Inflammatory macrophage treated with lipopolysaccharide for 1 hour (primary cell): ENCODE measurements at places on chromosomes 4 and X.
A peak's percentile ranks its signal among the peaks of the same experiment; 100 is the strongest.

- DNase-seq, result no peak
Measured at GRCh38 chr4:169620880-169621248, 486 bp downstream of the CLCN3 start.

DNA sequence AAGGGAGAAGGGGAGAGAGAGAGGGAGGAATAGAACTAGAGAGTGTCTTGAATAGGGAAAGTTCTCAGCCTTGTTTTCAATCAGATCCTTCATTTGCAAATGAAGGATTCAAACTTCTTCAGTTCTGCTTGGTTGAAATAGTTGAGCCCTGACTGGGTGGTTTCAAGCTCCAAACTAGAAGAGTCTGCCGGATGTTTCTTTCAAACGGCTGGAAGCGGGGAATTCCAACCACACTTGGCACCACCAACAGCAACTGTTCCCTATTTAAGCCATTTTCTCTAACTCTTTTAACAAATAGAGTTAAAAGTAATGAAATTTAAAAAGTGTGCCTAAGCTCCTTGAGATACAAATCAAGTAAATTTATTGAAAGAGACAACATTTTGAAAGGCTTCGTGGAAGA lies 67.5 kb upstream of the DDX60 start:
- no peak for DNase-seq

GRCh38 chr4:67892905-67893304 lies 9.1 kb upstream of the TMPRSS11D start:
- no peak for DNase-seq

- DNase-seq, result no peak
Measured at GRCh38 chrX:15515931-15516330, 15.3 kb downstream of the BMX start.

DNA sequence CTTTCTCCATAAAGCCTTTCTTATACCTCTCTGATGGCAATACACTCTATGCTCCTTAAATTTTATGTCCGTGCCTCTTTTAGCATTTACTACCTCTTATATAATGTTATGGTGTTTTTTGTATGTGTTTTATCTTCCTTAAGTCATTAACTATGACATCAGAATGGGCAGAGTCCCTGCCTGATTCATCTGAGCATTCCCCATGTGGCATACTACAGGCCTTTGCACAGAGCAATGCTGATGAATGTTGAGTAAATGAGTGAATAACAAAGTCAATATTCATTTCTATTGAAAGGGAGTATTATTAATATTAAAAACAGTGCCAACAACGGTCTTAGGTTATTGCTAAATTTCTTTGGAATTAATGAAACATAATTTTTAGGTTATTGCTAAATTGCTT lies 18.8 kb upstream of the RPS6KA3 start:
- no peak for DNase-seq

- no peak for DNase-seq
Measured at GRCh38 chr4:54487491-54487890, 170.3 kb upstream of the KIT start.

DNA sequence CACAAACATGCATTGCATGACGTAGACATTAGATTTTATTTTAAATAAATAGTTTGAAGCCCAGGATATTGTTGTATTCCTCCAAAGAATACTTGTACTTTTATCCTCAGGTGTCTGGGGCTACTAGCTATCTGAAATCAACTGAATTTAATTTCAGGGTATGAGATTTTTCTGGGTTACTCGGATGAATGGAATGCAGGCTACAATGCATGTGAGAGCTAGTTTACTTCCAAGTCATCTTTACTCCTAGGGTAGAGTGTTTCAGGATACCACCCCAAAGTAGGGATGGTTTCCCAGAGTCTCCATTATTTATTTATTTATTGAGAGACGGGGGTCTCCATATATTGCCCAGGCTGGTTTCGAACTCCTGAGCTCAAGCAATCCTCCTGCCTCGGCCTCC lies 66.4 kb downstream of the HPRT1 start:
- DNase-seq, result no peak

GRCh38 chr4:187617113-187617512 lies 378.5 kb upstream of the ZFP42 start:
- DNase-seq, result no peak

- no peak for DNase-seq
Measured at GRCh38 chr4:166675411-166675810, 558.9 kb downstream of the SPOCK3 start.

DNA sequence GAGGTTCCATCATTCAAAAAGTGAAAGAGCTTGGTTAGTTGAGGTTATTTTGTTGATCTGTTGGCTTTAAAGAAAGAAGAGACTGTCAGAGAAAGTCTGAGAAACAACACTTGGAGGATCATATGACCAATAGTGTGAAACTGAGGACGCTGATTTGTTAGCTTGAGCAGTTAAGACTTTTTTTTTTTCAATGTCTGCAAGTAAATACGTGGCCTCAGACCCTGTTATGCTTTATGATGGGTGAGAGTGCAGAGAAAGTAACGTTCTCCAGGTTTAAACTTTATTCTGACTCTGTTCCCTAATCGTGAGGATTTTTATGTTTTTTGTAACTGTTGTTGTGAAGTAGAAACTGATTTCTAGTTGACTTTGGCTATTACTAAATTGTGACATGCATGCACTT lies 45.9 kb downstream of the GAB1 start:
- no peak for DNase-seq

GRCh38 chr4:16261313-16261878 lies 35.1 kb upstream of the TAPT1 start:
- no peak for DNase-seq

GRCh38 chr4:142345924-142346323 lies 500.2 kb downstream of the INPP4B start:
- DNase-seq, result no peak

DNA sequence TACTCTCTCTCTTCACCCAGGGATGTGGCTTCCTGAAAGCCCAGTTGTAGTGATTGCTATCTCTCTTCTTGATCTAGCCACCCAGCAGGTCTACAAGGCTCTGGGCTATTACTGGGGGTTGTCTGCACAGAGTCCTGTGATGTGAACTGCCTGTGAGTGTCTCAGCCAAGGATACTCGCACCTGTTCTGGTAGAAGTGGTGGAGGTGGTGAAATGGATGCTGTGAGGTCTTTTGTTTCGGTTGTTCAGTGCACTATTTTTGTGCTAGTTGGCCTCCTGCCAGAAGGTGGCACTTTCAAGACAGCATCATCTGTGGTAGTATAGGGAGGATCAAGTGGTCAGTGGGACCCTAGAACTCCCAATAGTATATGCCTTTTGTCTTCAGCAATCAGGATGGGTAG lies 268.0 kb downstream of the GABRG1 start:
- DNase-seq, result no peak

DNA sequence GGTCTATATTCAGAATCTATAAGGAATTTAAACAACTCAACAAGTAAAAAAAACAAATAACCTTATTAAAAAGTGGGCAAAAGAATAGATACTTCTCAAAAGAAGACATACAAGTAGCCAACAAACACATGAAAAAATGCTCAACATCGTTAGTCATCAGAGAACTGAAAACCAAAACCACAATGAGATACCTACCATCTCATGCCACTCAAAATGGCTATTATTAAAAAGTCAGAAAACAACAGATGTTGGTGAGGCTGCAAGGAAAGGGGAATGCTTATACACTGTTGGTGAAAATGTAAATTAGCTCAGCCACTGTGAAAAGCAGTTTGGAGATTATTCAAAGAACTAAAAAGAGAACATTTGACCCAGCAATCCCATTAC lies 201.6 kb downstream of the QDPR start:
- DNase-seq, result no peak

- DNase-seq, result no peak
Measured at GRCh38 chrX:12693754-12694153, 97.5 kb upstream of the PRPS2 start.

DNA sequence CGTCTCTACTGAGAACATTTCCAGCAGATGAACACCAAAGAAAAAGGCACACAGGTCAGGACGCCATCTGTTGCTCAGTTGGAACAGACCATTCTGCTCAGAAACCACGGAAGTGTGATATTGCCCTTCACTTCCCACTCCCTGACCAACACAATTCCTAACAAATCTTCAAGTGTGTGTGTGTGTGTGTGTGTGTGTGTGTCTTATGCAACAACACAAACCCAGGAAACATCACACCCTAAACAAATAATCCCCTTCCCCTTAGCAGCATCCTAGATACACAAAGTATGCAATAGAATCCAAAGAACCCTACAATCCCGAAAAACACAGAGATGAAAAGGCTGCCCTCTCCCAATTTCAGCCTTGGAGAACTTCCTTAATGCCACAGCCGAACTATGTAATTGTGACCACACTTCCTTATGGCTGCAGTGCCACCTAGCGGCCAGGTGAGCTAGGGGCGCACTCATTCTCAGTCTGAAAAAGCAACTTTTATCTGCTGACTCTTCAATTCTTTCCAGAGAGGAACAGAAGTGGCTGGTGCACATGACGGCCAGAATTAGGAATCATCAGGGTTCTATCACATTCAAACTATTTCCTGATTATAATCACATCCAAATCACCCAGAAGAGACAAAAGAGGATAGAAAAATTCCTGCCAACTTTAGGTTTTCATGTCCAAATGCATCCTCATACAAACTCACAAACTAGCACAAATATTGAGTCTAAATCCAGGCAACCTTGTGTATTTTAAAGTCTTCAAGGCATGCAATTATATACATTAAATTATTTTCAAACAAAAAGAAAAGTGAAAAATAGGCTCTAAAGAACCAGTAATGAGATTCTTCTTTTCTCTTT lies 164.9 kb downstream of the DHX15 start:
- DNase-seq, result peak; percentile 39

DNA sequence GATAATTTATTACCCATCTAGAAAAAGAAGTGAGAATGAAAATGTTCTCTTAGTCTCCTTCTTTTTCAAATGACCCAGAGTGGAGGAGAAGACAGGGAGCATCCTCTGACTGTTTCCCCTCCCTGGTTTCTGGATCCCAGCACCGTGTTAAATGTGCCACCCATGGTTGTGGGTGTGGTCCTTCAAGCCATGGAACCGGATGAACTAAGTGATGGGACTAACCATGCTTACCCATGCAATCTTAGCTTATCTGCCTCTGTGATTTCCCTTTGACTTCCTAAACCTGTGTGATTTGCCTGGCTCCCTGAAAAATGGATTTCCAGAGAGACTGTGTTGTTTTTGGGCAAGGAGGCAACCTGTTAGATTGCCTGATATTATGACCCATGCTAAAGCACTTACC lies 437.1 kb downstream of the MAGEB5 start:
- DNase-seq, result no peak

GRCh38 chrX:46180258-46180687 lies 364.9 kb downstream of the ZNF674 start:
- DNase-seq, result no peak

DNA sequence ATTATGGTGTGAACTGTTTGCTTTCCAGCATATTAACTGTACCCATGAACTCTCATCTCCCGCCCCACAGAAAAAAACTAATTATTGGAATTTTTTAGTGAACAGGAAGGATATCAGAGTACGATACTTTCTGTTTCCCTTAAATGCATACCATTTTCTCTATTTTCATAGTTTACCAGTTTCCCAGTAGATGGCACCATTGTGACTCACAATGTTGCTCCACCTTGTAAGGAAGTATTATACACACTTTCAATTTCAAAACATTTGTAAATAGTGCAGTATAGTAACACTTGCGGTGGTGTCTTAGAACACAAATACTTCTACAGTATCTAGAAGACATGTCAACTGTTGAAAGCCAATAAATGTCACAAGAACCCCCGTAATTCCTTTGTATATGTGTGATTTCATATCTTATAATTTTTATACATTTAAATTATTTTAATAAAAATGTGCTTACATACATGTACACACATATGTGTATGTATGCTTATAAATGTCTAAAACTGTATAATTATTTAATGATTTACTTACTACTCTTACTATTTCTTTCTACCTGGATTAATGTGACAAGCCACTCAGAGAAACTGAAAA lies 167.3 kb downstream of the SLIT2 start:
- peak; percentile 76 for DNase-seq

- DNase-seq, result no peak
Measured at GRCh38 chr4:82436780-82437179, 6.4 kb downstream of the ENOPH1 start.

- DNase-seq, result no peak
Measured at GRCh38 chr4:53616219-53616618, 24.9 kb upstream of the LNX1 start.

DNA sequence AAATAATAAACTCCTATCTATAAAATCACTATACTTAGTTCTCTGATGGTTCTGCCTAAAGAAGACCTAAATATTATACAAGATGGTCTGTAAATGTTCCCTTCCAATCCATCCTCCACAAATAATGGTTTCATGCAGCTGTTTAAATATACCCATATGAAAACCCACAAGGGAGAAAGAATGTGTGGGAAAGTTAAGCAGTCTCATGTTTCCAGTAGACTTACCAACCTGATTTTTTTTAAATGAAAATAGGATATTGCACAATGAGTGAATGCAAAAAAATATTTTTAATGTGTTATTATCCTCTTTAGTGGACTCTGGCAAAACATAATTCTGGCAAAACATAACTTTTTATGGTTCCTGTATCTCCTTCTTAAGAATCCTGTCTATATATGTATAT lies 23.3 kb downstream of the CAMK2D start:
- DNase-seq, result no peak

DNA sequence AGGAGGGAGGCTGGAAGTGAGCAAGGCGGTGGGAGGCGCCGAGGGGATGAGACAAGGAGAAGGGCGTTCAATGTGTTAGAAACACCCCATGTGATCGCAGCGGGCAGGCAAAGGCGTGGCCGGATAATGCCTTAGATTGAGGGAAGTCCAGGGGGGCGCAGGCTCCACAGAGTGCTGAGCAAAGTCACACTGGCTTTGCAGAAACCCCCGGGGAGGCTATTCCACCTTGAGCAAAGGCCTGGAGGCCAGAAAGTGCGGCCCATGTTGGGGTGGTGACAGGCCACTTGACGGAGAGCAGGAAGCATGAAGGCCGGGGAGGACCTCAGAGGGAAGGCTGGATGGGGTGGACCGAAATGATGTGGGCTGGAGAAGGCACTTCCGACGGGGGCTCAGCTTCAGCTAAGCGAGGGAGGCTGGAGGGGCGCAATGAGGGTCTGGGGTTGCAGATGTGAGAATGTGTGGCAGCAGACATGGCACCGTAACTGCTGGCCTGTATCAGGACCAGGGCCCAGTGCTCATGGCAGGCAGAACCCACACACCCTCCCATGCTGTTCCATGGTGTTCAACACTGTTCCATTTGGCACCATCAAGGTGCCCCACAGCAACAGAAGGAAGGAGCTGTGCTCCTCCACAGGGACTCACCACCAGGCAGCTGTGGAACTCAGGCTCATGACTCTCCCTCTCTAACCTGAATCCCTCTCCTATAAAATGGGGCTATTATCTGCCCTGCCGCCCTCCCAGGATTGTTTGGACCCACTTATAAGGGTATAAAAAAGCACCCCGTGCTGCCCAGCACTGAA lies 50.3 kb downstream of the HMX1 start:
- no peak for DNase-seq
